Activated CD4-positive, alpha-beta T cell treated with anti-CD3 and anti-CD28 coated beads, Interleukin-10, Interleukin-2, amounts not matched to agents 100 ng/mL and 50 ng/mL, durations not matched to agents 16 hours and 8 hours (primary cell): ENCODE measurements at places on chromosomes 4 and X.

DNA sequence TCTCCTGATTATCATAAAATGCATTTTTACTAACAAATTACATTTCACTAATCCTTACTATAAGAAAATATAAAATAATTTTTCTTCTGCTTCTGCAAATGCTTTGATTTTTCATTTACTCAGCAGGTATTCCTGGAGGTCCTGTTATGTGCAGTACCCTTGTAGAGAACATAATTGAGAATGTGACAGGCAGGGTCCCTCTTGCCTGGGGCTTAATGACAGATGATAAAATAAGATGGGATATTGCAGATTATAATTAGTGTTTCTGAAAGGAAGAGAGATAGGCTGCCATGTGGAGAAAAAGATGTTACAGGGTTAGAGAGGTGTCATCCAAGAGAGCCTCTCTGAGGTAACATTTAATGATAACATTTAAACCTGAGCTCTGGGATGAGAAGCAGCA is 128.9 kb downstream of the MAD2L1 start:
- DNase-seq, result no peak

DNA sequence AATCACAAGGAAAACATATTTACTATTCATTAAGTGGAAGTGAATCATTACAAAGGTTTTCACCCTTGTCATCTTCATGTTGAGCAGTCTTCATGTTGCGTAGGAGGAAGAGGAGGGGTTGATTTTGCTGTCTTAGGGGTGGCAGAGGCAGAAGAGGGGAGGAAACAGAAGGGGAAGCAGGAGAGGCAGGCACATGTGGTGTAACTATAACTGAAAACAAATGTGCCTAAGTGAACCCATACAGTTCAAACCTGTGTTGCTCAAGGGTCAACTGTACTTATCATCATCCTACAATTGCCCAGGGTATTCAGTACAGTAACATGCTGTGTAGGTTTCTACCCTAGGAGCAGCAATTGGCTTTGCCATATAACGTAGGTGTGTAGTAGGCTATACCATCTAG is 47.2 kb downstream of the SYNPO2 start:
- no peak for DNase-seq

DNA sequence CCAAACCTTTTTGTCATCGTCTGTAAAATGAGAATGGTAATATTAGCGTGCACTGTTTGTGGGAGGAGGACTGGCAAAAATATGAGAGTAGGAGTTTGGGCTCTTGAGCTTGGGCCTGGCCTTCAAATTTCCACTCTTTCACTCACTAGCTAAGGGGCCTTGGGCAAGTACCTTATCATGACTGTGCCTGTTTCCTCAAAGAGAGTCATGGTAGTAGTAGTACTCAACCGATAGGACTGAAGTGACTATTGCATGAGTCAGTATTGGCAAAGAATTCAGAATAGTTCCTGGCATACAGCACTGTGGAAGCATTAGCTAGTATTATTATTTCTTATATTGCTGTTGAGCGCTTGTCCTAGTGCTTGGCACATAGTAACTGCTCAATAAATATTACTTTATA is 16.0 kb upstream of the RBM3 start:
- peak; percentile 67 for DNase-seq

GRCh38 chr4:176508780-176509331 is 189.1 kb downstream of the SPCS3 start:
- no peak for DNase-seq

GRCh38 chr4:135186002-135186401 is 984.4 kb upstream of the PABPC4L start:
- no peak for DNase-seq

DNA sequence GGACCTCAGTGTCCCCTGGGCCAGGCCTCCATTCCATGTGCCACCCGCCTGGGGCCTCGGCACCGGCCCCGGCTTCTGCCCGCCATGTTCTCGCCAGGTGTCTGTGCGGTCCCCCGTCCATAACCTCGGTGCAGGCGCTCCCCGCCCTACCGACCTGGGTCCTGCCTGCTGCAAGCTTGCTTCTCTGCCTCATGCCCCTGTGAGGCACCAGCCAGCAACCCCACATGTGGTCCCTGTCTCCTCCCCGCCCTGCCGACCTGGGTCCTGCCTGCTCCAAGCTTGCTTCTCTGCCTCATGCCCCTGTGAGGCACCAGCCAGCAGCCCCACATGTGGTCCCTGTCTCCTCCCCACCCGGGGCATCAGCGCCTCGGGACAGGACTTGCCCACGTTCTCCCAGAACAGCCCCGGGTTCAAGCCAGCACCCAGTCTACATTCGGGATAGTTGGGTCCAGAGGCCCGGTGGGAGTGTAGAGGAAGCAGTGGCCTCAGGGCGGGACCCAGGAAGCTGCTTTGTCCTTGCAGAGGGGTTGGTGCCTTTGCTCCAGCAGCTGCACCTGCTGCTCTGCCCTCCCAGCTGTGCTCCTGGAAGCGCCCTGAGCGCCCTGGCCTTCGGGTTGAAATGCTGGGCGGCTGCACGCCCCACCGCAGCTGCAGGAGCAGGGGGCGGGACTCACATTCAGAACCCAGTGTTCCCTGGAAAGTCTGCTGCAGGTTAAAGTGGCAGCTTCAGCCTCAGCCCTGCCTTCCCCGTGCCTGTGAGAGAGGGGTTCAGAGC is 20.1 kb upstream of the UVSSA start:
- DNase-seq, result no peak

DNA sequence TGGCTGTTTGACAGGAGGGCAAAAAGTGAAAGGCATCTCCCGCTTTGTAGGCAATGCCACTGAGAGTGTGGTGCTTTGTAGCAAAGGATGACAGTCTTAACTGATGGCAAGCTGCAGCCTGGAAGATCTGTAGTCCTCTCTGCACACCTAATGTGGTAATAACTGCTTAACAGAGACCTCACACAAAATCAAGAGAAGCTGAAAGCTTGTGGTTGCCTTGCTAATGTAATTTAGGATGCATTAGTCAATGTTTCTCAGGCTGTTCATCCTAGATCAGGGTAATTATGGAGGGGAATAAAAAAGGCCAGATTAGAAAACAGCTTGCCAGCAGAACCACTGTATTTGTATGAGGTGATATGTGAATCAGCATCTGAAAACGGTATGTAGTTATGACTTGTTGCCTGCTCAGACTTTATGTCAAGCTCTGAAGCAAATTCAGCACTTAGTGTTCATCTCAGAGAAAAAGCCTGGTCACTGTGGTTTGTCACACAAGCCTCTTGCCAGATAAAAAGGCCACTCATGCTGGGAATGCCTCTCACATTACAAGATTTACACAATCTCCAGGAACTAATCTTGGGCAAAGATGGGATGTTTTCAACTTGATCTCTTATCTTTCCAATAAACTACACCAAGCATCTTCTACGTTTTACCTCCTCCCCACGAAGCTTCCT is 130.8 kb downstream of the ENOX2 start:
- peak; percentile 44 for DNase-seq

GRCh38 chrX:19986531-19986930 is 4.3 kb downstream of the BCLAF3 start:
- no peak for DNase-seq

- no peak for DNase-seq
These were observed 90.1 kb downstream of the PALLD start for GRCh38 chr4:168586926-168587325.

DNA sequence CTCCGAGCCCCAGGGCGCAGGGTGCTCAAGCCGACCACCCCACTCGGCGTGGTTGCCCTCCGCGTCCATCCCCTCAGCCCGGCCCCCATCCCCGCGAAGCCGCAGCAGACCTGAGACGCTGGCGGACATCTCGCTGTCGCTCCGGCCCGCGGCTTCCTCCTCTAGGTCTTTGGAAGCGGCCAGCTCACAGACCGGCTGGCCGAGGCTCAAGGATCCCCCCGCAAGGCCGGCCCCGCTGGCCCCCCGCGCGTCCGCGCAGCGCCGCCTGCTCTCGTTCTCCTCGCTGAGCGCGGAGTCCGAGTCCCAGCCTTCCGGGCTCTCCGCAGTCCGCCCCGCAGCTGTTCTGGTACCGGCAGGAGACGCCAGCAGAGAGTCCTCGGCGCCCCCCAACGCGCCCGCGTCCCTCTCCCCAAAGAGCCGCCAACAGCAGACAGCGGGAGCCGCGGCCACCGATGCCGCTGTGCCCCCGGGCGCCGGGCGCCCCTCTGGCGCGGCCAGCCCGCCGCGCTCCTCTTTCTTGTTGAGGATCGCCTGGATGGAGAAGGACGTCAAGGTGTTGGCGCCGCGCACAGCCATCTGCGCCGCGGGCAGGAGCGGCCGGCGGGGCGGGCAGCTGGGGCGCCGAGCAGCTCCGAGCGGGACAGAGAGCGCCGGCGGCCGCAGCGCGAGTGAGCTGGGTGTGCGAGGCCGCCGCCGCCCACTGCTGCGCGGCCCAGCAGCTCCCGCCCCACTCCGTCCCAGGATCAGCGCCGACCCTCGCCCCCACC is at the start of gene NKX3-2:
NKX3-2 (minus strand) TSS at position 670 of the 767 bp plus-strand sequence; CDS start at position 576, 94 bp downstream.
- DNase-seq, result no peak

DNA sequence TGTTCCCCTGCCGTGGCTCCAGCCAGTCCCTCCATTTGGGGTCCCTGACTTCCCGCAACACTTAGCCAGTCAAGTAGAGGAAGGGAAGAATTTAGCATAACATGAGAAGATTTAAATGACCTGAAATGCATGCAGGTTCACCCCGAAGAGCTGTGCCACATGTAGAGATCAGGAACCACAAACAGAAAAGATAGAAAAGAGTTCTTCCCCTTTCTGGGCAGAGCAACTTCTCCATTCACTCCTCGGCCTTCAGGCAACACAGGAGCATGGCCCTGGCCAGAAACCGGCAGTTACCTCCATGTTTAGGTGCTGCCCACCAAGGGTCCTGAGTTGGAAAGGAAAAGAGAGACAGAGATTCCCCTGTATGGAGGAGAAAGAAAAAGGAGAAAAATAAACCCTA is 5.2 kb downstream of the NLRP2B start:
- DNase-seq, result no peak

DNA sequence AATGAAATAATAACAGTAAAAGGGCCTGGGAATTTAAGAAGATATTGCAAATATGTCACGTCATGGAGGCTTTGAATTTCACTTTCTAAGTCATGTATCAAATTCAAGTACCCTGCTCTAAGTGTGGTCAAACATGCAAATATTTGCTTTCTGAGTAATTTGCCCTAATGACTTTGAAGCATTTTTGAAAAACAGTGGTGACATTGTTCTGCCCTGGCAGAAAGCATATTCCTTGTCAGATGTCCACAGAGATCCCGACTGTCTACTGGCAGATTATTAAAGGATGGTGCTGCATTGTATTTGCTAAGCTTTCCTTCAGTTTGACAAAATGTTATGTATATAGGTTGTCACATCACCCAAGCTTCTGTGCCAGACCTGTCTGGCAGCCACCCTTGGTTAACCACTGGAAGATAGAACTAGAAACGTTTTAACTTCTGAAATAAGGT is 92.5 kb downstream of the ANK2 start:
- DNase-seq, result no peak

DNA sequence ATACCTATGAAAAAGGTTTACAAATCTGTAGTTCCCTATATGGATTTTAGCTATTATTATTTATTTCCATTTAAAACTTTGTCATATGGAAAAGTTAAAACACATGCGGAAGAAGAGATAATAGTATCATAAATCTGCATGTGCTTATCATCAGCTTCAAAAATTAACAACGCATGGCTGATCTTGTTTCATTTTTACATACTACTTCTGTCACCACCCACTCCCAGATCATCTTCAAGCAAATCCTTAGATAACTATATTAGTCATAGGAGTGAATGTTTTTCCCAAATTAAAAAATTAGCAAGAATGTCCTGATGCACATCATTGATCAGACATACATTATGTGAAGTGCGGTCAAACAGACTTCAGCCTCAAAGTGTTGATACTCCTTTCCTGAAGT is 24.6 kb upstream of the MOB1B start:
- no peak for DNase-seq
